ENCODE measurements at places on chromosomes 4 and X. TPM values are rescaled to one million over a fixed set of nuclear protein-coding genes. Genes with fewer than 3 reads are reported as not detected.

TLR2 gene
- 0.79 TPM for total RNA-seq

TMSB15A gene
- total RNA-seq = 0.81 TPM

SCRG1 gene
- not detected for total RNA-seq

DMRTC1 gene
- total RNA-seq = not detected

CLGN gene
- total RNA-seq = 4.5 TPM

GPR173 gene
- total RNA-seq = not detected

RAB41 gene
- total RNA-seq = not detected

CPLX1 gene
- 0.64 TPM for total RNA-seq

EVC2 gene
- total RNA-seq = 1.8 TPM

RS1 gene
- total RNA-seq = not detected
